ENCODE measurements at places on chromosomes 3 and 15.

- DNase-seq: no peak
Observed at GRCh38 chr3:174362556-174362955, 496.6 kb upstream of the NAALADL2 start.

- no peak for DNase-seq
Observed at GRCh38 chr3:111590143-111590491, 5.0 kb downstream of the ZBED2 start.

DNA sequence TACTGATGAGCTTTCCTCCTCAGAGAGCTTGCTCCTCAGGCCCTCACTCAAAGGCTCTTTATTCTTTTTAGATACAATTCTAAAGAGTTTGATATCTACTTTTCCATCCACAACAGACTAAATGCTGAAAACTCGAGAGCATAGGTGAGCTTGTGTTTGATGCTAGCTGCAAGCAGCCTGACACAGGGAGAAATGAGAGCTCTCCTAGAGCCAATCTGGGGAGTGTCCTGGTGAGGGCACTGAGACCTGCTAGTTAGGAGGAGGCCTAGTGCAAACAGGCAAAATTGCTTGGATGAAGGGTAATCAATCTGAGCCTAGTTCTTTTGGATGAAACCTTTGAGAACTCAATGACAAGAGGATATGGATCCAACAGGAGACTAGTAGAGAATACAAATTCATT, 300.8 kb downstream of the ZBTB20 start:
- DNase-seq: no peak

DNA sequence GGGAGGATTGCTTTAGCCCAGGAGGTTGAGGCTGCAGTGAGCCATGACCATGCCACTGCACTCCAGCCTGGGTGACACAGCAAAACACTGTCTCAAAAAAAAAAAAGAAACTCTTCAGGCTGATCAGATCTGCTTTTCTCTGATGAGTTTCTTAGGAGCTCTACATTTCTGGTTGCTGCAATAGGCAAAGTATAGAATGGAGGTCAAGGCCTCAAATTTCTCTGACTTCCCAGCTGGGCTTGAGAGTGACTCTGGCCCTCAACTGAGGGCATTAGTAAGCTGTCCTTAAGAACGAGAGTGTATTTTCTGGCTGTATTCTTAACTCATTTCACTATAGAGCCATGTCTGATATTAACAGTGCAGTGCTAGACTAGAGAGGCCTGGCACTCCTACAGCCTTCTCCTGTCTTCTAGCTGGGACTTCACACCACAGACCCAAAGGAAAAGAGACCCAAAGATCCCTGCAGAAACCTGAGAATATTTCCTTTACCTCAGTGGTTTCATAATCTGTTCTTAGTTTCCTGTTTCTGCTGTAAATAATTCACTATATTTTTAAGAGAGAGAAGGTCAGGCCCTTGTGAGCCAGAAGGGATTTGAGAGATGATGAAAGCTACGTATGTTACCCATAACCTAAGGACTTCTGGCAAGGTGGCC, 2.0 kb upstream of the NR1I2 start:
- no peak for DNase-seq

DNA sequence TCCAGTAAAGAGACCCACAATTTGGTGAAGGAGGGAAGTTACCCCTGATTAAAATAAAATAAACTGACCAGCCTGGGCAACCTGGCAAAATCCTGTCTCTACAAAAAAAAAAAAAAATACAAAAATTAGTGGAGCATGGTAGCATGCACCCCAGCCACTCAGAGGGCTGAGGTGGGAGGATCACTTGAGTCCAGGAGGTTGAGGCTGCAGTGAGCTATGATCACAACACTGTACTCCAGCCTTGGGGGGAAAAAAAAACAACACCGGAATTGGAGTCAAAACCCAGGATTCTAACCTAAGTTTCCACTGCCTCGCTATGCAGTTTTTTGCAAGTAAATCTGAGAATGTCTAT, 22.5 kb downstream of the DCAF1 start:
- no peak for DNase-seq

- no peak for DNase-seq
Observed at GRCh38 chr3:188798556-188799145, 373.1 kb upstream of the TPRG1 start.

GRCh38 chr3:100869787-100870186, 123.4 kb downstream of the ABI3BP start:
- peak; percentile 90 for DNase-seq

- DNase-seq: peak; percentile 30
Observed at GRCh38 chr15:47870956-47871625, 153.8 kb downstream of the SEMA6D start.

GRCh38 chr3:46996689-46997452, 17.4 kb downstream of the NBEAL2 start:
- DNase-seq: no peak

- peak; percentile 28 for DNase-seq
Observed at GRCh38 chr3:48949376-48949717, 30.7 kb downstream of the ARIH2 start.

DNA sequence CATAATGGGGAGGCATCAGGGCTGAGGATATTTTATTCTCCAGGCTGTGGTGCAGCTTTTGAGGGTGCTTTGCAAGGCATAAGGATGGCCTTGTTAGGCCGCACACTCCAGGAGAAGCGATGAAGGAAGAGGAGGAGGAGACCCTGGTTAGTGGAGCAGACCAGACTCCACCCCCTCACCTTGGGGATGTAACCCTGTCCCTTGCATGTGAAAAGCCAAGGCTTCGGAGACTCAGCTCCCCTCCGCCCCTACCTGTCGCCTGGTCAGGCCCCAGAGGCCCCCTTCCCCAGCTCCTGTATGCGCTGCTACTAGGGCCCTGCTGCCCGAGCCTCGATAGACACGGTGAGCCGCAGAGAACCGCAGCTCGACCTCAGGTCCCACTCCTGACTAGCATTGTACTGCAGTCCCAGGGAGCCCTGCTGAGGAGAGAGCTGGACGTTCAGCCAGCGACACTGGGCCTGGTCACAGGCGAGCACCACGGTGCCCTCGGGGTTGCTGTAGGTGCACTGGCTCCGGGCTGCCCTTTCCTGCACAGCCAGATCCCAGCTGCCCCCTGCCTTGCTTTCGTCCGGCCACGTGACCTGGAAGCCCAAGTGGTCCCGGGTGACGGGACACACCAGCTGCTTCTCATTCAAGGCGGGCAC, 10.2 kb downstream of the CPN2 start:
- DNase-seq: no peak

- no peak for DNase-seq
Observed at GRCh38 chr3:81465510-81466200, 295.8 kb downstream of the GBE1 start.

DNA sequence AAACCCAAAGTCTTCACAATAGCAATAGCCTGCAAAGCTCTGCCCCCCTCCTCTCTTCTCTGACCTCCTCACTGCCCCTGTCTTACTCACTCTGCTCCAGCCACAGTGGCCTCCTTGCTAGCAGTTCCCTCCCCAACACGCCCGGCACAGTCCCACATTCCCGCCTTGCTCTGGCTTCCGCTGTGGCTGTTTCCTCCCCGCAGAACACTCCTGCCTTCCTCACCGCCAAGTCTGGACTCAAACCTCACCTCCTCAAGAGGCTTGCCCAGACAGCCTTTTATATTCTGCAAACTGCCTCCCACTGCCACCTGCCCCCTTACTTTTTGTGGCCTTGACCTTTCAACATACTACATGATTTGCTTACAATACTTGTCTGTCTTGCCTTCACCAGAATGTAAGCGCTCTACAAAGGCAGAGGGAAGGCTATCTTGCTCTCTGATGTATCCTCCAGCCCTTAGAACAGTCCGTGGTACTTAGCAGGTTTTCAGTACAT, 406 bp upstream of the MPI start:
- DNase-seq: no peak

- no peak for DNase-seq
Observed at GRCh38 chr3:107204121-107204520, 173.1 kb upstream of the CCDC54 start.

DNA sequence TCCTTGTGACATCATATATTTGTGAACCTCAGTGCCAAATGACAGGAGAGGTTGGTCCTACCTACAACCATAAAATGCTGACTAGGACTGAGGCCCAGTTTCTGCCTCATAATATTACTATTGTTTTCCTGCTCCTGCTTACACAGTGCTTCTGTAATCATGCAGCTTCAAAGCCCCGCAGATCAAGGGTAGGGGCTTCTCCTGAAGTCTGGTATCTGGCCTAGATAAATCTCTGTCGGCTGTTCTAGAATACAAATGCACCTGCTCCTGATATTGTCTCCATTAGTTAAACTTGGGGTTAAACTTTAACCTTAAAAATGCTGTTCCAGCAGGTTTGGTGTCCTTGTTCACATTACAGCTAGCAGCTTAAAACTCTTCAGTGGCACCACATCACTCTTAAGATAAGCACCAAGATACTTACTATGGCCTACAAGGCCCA, 552.4 kb downstream of the TUSC7 start:
- DNase-seq: no peak

GRCh38 chr3:144312702-144313101, 341.1 kb downstream of the DIPK2A start:
- no peak for DNase-seq

DNA sequence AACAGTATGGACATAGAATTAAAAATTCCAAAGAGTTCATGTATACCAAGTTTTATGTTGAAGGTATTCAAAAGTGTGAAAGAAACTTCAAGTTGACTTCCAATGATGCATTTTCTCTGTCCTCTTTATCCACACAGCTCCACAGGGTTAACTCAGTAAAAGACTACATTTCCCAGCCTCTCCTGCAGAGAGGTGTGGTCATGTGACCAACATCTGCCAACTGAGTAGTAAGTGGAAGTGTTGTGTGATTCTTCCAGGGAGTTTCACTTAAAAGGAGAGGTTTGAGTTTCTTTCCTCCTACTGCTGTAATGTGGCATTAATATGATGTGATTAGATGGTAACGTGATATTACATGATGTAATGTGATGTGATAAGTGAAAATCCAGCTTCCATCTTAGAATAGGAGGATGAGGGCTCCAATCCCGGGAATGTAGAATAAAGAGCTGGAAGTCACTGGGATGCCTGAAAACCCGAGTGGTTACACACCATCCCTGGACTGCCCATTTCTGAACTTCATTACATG, 280.6 kb downstream of the ARRDC4 start:
- DNase-seq: no peak

GRCh38 chr15:38163658-38164057, 89.0 kb upstream of the SPRED1 start:
- no peak for DNase-seq

DNA sequence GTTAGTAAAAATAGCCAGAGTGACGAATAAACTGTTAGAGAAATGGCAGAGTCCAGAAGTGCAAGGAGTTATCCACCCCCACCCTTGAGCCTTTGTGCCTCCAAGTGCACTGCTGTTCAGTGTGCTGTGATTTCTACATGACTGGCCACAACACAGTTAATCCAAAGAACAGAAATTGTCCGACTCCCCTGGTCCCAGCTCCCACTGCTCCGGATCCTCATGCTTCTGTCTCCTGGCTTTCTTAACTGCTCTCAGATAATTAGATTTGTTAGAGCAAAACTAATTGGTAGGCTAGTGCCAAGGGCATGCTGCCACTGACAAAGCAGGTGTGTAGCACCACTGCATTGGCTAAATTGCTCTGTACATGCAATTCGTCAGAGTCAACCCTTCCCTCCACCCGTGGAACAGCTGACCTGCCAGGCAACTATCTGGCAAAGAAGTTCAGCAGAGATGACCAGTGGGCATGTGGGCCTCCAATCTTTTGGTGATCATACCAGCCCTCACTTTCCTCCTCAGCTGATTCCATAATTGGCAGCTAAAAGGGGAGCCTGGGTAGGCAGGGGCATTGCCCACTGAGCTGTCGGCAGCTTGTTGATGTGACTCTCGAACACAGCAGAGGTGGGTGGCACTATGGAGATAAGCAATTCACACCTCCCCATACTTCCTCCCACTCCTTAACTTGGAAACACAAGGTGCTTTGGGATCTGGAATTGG, 18.9 kb upstream of the ACAP2 start:
- no peak for DNase-seq

DNA sequence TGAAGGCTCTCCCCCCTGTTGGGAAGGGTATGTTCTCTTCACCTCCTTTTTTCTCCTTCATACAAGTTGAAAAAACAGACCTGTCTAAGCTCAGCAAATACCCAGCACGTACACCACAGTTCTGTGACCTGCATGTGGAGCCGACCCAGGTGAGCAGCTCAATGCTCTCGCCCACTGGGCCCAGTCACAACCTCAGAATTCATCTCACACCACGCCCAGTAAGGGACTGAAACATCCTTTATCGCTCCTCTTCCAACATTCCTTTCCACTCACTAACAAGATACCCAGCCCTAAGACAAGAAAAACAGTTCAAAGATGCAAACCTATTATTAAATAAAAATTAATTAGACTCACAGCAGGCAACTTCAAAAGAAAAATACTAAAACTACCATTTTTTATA, 68.9 kb downstream of the FOXP1 start:
- no peak for DNase-seq

- DNase-seq: no peak
Observed at GRCh38 chr3:29978036-29978435, 628.4 kb upstream of the TGFBR2 start.

DNA sequence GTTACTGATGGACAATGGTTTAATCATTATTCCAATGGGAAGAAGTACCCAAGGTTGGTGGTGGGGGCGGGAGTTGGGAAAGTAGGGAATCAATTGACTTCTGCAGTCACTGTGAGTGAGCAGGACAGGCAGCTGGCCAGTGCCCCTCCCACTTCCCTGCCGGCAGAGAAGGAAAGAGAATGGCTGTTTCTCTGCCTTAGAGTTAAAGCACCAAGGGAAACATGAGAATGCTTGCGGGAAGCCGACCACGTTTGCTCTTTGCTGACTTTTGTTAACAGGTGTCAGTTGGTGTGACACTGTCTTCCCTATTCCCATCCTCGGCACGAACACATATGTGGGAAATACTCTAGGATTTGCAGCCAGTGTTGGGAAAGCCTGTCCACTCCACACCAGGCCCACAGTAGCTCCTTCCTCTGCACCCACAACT, 33.5 kb upstream of the MFSD1 start:
- DNase-seq: no peak

DNA sequence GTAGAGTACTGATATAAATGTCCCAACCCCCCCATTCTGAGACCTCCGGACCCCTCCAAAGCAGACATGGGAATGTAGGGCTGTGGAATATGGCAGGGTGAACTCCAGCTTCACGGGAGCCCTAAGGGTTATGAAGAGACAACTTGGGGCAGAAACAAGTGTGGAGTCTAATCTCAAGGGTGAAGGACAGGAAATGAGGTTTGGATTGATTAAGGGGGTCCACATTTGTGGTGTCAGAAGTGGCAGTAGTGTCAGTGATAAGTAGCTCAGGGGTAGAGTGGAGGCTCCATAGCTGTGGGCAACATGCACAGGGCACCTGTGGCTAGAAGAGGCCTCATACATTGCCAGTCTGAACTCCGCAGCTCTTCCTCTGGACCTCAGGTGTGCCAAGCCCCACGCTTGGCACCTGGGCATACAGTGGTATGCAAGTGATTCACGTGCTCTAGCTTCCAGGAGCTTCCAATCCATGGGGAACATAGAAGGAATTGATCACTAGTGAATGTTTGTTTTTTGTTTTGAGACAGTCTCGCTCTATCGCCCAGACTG, 4.1 kb upstream of the P4HTM start:
- DNase-seq: no peak

DNA sequence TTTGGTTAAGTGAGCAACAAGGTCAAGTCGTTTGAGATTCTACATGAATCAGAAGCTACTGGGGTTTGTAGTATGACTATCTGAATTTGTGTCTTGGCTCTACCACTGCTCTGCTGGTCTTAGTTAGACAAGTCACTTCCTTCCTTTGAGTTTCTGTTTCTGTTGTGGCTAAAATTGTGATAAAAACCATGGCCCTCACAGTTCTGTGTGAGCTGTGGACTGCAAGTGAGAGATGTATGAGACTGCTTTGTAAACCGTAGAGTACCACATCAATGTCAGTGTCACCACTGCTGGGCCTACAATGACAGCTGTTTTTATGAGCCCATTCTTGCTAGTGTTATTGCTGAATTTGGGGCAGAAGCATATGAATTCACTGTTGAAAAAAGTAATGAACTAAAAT, 32.7 kb downstream of the RARB start:
- no peak for DNase-seq

Measured in fibroblast of skin of left quadriceps (primary cell).